Activated CD8-positive, alpha-beta T cell treated with anti-CD3 and anti-CD28 coated beads, Interleukin-2, amount 10 ng/mL, durations not matched to agents 7 days and 5 days (primary cell): ENCODE measurements at places on chromosomes 6 and 20. TPM values are rescaled to one million over a fixed set of nuclear protein-coding genes. Genes with fewer than 3 reads are reported as not detected.

DNA sequence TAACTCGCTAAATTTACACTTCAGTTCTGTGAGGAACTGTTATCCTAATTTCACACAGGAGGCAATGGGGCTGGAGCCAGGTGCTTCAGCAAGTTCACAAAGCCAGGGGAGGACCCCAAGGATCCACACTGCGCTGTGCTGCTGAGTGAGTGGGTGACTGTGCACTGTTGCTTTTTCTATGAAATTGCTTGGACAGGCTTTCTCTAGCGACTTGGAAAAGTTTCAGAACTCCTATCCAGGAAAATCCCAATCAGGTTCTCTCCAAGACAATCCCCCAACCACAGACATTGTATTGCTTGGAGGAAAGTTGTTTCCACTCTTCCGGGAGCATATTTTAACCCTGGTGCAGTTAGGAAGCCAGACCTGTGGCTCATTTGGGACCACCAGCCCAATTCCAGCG, 175.9 kb upstream of the CST7 start:
- no peak for DNase-seq

DNA sequence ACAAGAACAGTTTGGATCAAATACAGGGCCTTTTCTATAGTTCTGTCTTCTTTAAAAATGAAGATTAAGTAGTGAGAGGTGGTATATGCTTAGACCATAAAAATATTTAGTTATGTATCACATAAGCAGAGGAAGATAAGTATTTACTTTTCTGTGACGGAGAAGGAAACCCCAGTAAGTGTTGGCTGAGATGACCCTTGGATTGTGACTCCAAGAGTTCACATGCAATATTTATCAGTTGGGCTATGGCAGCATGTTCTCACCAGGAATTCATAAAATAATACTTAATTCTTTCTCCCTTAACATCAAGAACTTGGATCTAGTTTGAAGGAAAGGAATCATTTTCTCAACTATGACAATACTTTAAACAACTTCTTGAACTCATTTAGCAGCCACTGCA, 98.4 kb upstream of the TBX18 start:
- no peak for DNase-seq

DNA sequence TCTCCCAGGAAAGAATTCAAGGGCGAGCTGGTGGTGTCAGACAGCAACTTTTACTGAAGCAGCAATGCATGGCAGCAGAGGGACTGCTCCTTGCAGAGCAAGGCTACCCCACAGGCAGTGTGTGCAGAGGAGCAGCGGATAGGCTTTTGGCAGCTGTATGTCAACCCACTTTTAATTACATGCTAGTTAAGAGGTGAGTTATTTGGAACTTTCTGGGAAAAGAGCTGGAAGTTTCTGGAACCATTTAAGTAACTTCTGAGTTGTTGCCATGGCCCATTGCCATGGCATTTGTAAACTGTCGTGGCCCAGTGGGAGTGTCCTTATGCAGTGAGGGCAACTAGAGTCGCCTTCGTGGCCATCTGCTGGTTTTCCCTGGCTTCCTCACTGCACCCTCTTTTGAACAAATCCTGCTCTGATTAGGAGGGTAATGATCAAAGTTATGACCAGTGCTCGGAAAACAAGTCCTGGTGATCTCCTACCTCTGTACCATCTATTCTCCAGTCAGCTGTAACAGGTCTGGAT, 34.0 kb downstream of the BPIFB4 start:
- DNase-seq: no peak

DNA sequence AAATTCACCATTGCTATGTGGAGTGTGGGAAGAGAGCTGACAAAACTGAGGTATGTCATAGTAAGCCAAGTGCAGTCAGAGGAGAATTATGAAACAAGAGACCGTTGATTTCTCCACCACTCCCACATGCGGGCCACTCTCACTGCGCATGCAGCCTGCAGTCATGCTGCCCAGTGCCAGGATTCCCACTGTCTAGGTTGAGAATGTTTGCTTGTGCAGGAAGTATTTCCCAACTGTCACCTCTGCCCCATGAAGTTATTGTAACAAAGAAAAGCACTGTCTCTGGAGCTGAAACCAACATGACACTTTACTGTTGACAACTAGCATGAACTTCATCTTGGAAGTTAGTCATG, 18.7 kb upstream of the SFT2D1 start:
- DNase-seq: no peak

DNA sequence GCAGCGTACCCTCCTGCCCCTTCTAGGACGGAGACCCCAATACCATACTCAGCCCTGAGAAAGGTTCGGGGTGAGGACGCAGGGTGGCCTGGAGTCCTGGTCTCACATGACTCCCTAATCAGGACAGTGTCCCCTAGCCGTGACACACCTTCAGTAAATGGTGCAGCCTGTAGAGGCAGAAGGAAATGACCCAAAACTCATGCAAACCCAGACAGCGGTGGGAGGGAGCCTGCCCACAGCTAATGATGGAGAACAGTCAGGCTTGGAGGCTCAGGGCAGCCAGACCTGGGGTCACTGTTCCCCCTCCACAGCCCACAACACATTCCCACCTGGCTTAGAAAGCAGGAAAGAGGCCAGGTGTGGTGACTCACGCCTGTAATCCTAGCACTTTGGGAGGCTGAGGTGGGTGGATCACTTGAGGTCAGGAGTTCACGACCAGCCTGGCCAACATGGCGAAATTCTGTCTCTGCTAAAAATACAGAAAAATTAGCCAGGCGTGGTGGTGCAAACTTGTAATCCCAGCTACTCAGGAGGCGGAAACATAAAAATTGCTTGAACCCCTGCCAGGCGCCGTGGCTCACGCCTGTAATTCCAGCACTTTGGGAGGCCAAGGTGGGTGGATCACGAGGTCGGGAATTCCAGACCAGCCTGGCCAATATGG, 8.8 kb upstream of the HMGA1 start:
- DNase-seq: no peak

DNA sequence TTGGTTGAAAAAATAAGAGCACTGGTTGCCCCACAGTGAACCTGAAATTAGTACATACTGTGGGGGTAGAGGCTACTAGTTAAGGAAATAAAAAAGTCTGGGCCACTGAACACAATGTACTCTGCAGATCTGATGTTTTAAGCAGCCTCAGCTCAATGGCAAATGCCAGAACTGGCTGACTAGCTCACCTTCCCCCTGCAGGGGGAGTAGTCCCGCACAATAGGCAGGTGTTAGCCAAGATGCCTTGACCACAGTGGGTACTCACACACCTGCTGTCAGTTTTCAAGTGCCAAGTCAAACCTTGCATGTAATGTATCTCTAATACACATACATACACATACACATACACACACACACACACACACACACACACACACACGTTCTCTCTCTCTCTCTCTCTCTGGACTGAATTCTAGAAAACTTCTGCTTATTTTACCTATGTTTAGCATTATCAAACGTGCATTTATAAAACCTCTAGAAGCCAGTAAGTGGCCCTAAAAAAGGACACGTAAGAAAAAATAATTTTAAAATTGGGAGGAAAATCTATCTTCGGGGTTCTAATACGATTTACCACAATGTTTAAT, 36.1 kb downstream of the GMDS start:
- peak; percentile 58 for DNase-seq

DNA sequence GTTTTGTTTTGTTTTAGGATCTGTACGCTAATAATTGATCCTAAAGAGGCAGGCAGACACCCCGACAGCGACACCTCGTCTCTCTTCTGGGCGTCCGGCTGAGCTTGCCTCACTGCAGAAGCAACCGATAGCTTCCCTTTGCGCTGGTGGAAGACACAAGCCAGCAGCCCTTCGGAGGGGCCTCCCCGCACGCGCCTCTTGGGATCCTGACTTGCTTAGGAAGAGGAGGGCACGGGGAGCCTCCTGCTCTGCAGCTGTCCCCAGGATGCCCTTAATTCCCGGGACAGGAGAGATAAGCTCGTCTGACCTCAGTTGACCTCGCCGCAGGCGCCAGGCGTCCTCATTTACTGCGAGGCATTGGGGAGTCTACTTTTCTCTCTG, 94.0 kb downstream of the CD83 start:
- peak; percentile 40 for DNase-seq

GRCh38 chr20:53891306-53891894, 179.0 kb downstream of the BCAS1 start:
- DNase-seq: no peak

GRCh38 chr6:44011350-44011920, 115.8 kb downstream of the MRPL14 start:
- no peak for DNase-seq

- no peak for DNase-seq
Observed at GRCh38 chr6:29938746-29939508, 3.4 kb upstream of the HLA-A start.

DNA sequence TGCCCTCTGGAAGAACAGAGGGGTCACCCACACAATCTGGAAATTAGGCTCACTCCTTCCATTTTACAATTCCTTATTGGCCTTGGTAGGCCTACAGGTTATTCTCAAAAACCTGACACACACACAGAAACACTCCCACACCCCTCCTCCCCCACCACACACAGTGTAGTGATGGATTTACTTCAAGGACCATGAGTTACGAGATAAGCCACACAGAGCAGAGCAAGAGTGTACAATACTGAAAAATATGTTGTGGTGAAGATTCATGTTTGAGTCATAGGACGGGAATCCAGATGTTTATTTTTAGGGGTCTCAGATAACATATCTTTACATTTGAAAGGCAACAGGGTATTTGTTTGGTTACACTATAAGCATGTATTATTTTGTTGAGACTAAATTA, 291.9 kb downstream of the PLCB1 start:
- DNase-seq: no peak

GRCh38 chr6:1514078-1514477, 95.6 kb upstream of the FOXC1 start:
- no peak for DNase-seq

The MICB gene
- total RNA-seq: 49.0 TPM
